Effector memory CD8-positive, alpha-beta T cell (primary cell): ENCODE measurements at places on chromosomes 12 and 14.

GRCh38 chr14:42980419-42980818 lies 1373.7 kb downstream of the LRFN5 start:
- DNase-seq = no peak

GRCh38 chr12:59780605-59781135 lies 184.8 kb downstream of the SLC16A7 start:
- no peak for DNase-seq

DNA sequence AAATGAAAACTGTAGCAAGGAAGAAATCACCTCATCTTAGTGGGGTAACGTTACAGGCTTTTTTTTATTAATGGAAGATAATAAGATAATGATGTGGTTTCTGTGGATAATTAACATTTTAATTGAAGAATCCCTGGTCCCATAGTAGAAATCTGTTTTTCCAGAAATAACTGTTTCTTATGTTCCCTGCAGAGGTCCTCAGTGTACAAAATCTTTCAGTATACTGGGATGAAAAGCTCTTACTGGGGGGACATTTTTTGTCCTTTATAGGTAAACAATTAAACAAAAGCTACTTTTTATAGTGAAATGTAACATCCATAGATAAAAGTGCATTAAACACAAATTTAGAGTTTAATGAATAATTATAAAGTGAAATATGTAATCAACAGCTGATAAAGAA lies 312.2 kb downstream of the ATXN7L3B start:
- no peak for DNase-seq

- no peak for DNase-seq
Observed at GRCh38 chr12:116656306-116656705, 81.6 kb downstream of the SPRING1 start.

- no peak for DNase-seq
Observed at GRCh38 chr12:131796754-131797587, 31.2 kb upstream of the MMP17 start.
